NCI-H1105 (cell line): ENCODE measurements at places on chromosomes 12 and 14.

GRCh38 chr14:61737915-61738314 is 24.3 kb upstream of the SNAPC1 start:
- DNase-seq = no peak

DNA sequence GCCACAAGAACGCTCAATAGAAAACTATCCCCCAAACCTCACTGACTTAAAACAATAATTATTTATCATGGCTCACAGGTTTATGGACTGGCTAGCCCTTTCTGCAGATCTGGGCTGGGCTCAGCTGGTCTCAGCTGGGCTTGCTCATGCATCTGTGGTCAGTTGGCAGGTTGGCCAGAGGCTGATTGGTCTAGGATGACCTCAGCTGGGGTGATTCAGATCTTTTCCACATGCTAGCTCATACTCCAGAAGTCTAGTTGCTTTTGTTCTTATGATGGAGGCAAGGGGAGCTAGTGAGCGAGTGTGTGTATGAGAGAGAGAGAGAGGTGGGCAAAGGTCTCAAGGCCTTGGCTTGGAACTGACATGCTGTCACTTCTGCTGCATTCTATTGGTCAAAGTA is 181.2 kb upstream of the NRXN3 start:
- DNase-seq = no peak

DNA sequence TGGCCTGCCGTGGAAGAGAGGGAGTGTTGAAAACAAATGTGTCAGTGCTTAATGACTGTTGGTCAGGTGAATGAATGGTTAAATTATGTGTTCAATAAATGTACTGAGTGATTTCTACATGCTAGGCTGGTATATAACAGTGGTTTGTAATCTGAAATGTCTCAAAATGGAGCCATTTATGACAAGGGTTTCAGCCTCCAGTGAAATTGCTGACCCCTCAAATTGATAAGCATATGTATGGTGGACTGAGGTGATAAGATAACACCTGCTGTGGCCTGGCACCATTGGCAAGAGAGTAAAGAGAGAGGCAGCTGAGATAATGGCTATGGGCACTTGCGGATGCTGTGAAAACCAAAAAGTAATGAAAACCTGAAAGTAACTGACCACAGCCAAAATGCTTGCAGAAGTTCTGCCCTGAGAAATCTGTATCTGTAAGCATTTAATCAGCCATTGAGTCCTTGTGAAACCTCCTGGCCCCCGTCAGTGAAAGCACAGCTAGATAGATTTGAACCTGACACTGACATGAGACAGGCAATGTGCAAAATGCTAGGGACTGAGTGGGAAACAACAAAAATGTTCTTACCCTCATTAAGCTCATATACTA is 1.4 kb upstream of the BCAT1 start:
- DNase-seq = no peak

GRCh38 chr12:54616933-54617680 is 17.6 kb downstream of the LACRT start:
- no peak for DNase-seq

- DNase-seq = no peak
Measured at GRCh38 chr12:79688376-79689060, 2.2 kb downstream of the PAWR start.

DNA sequence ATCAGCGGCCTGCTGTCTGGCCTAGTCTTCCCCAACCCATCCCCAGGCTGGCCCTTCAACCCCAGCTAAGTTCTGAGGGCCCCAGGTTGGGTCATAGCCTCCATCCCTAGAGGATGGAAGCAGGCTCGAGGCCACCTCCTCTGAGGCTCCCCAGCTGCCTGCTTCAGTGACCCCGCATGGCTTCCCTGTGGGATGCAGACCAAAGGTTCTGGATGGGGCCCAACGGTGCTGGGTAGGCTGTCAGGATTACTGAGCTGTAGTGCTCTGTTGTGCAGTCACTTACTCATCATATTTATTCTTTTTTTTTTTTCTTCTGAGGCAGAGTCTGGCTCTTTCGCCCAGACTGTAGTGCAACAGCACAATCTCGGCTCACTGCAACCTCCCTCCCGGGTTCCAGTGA is 92.0 kb downstream of the IRF2BPL start:
- no peak for DNase-seq

GRCh38 chr12:81206429-81206828 is 128.6 kb downstream of the ACSS3 start:
- no peak for DNase-seq

GRCh38 chr14:28242895-28243294 is 523.7 kb upstream of the FOXG1 start:
- no peak for DNase-seq

- DNase-seq = no peak
Measured at GRCh38 chr12:110253176-110253575, 27.9 kb upstream of the ATP2A2 start.

- DNase-seq = no peak
Measured at GRCh38 chr12:18580291-18580690, 157.5 kb downstream of the PLCZ1 start.

GRCh38 chr14:100524933-100525243 is 62.3 kb downstream of the BEGAIN start:
- peak; percentile 6 for DNase-seq

- no peak for DNase-seq
Measured at GRCh38 chr12:19298836-19299605, 140.3 kb upstream of the AEBP2 start.

- DNase-seq = no peak
Measured at GRCh38 chr14:52043690-52044089, 25.2 kb downstream of the NID2 start.

DNA sequence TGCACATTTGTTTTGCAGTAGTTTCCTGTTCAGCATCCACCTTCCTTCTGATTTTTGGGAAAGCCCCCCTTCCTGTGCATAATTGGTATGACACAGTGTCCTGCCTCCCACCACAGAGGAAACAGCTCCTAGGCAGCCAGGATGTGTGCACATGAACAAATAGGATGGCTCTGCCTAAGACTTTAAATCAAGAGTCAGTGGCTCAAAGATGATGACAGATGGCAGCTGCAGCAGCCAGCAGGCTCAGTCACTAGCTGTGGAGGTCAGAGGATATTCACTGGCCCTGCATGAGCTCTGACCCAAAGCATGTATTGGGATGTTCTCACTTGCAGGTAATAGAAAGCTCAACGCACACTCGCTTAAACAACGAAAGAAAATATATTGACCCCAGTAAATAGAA is 90.3 kb downstream of the KCNK10 start:
- no peak for DNase-seq

DNA sequence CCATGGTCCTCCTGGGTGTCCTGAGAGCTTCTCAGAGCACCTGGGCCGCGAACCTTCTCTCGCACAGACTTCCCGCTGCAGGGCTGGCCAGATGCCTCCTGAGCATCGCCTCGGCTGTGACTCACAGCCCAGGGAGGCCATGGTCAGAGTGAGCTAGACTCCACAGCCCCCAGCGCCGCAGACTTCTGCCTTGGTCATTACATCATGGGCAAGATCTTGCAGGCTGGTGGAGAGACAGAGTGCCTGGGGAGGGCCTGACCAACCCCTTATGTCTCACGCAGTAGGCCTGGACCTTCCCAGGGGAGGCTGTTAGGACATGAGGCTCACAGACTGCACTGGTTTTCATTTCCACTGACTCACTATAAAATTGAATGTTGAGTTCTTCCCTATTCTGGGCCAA is 41.8 kb downstream of the SMOC1 start:
- no peak for DNase-seq

DNA sequence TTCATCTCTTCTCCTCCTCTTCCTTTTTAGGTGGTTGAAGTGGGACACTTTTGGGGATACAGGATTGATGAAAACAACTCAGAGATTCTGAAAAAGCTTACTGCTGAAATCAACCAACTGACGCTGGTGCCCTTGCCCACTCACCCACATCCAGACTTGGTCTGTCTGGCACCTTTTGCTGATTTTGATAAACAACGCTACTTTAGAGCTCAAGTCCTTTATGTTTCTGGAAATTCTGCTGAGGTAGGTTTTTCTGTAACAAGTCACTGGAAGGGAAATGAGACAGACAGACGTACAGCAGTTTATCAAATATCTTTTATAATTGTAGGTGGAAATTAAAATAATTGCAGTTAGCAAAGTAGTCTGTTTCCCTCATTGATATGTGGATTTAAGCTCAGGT is 60.0 kb upstream of the ASPG start:
- DNase-seq = no peak

- no peak for DNase-seq
Measured at GRCh38 chr12:122050706-122051105, 27.9 kb upstream of the MLXIP start.

GRCh38 chr12:89468648-89469326 is 55.8 kb downstream of the GALNT4 start:
- DNase-seq = no peak

- DNase-seq = no peak
Measured at GRCh38 chr12:85979641-85980040, 105.5 kb downstream of the NTS start.

- no peak for DNase-seq
Measured at GRCh38 chr12:125245581-125246557, 180.6 kb downstream of the AACS start.

DNA sequence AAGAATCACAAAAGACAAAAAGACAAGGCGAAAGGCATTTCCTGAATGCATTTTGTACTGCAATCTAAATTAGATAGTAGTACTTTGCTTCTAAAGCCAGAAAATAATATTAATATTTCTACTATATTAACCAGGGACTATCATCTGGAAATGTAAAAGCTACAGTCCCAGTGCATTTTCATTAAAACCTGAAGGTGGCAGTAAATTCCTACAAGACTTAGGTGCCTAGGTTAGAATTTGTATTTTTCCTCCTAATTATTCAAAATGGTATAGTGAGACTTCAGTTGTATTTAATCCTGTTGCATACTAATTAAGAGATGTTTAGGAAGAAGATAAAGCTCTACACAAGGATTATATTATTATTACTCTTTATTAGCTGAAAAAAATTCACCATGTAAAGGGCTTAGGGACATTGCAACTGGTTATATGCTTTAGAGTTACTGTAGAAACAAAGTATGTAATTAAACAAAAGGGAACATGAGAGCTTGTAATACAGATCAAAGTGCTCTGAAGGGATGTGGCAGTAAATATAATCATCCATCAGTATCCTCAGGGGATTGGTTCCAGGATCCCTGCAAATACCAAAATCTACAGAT is 53.6 kb downstream of the BRMS1L start:
- DNase-seq = no peak

- no peak for DNase-seq
Measured at GRCh38 chr12:1819571-1819970, 794 bp upstream of the LRTM2 start.

GRCh38 chr12:105748806-105749600 is 389.8 kb downstream of the NUAK1 start:
- DNase-seq = no peak

- DNase-seq = no peak
Measured at GRCh38 chr12:128424931-128425431, 158.0 kb downstream of the TMEM132C start.

- no peak for DNase-seq
Measured at GRCh38 chr12:24557738-24558137, 391.2 kb downstream of the BCAT1 start.

GRCh38 chr12:131991816-131992430 is 42.2 kb downstream of the EP400 start:
- no peak for DNase-seq

DNA sequence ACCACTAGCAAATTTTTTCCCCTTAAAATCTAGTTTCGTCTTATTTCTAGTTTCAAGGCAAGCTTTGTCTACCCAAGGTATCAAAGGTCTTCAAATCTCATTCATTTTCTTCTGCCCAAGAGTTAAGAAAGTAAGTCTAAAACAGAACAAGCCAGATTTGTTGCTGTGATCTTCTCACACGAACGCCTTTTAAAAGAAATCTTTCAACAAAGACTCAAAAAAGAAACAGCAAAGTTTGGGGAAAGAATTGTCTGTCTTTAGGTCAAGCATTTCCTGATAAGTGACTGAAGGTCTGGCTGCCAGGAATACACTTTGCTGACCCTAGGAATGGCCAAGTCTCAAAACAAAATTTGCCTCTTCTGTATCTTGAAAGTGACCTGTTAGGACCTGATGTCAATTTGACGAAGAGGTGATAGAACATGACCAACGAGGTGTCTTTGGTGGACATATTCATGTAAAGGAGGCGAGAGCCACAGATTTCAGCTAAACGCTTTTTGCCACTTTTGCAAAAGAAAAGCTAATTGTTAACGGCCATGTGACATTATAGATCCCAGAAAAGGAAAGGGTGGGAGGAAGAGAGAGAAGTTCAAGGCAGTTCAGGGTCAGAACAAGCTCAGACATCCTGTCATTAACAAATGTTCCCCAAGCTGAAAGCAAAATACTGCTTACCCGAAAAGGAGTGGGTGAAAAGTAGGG is 1.7 kb downstream of the CDK17 start:
- no peak for DNase-seq

GRCh38 chr12:10016881-10017280 is 6.5 kb downstream of the CLEC12B start:
- no peak for DNase-seq

DNA sequence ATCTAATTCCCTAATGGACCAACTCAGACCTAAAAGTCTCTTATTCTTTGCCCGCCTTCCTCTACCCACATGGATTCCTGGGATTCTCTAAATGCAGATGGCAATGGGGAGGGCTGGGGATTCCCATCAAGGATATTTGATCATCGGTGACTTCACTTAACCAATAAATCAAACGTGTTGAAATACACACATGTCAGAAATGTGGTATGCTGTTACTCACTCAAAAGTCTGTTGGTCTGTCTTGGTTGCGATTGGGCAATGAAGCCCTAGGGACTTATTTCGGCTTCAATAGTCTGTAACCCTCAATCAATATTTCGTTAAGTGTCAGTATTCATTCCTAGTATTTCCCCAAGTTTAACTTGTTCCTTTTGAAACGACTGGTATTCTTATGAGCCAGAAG is 117.2 kb upstream of the DIO3 start:
- DNase-seq = no peak

GRCh38 chr12:109600995-109601394 is 27.4 kb downstream of the MVK start:
- DNase-seq = no peak

- peak; percentile 72 for DNase-seq
Measured at GRCh38 chr14:77212943-77213678, 31.5 kb downstream of the TMEM63C start.

GRCh38 chr12:48817873-48818830 is at the start of gene CACNB3:
Gene CACNB3 (plus strand): TSS chr12:48818496. CDS start chr12:48818930, 434 bp downstream.
- DNase-seq = peak; percentile 66

- DNase-seq = no peak
Measured at GRCh38 chr14:96737881-96738280, 59.3 kb upstream of the VRK1 start.

- no peak for DNase-seq
Measured at GRCh38 chr14:89614009-89614691, 197.1 kb upstream of the FOXN3 start.

- DNase-seq = no peak
Measured at GRCh38 chr14:37329189-37330001, 131.7 kb downstream of the MIPOL1 start.

DNA sequence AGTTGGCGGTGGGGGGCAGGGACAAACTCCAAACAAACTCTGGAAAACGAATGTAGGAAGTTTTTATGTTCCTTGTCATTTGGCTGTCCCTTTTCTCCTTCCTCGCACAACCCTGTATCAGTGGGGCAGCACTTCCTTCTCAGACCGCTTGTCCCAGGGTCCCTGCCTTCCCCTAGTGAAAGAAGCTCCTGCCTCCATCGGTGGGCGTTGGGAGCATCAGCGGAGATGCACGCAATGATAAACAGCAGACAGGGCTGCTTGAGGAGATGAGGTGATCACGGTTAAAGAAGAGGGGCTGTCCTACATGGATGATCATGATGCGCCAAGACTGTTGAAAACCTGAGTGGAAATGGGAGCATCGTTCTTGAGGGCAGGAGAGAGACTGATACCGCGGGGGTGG is 620 bp downstream of the C1S start:
- DNase-seq = no peak

- no peak for DNase-seq
Measured at GRCh38 chr14:70838076-70838475, 28.8 kb upstream of the MAP3K9 start.
